COLO829 (cell line): ENCODE measurements at places on chromosomes 2 and 18.

DNA sequence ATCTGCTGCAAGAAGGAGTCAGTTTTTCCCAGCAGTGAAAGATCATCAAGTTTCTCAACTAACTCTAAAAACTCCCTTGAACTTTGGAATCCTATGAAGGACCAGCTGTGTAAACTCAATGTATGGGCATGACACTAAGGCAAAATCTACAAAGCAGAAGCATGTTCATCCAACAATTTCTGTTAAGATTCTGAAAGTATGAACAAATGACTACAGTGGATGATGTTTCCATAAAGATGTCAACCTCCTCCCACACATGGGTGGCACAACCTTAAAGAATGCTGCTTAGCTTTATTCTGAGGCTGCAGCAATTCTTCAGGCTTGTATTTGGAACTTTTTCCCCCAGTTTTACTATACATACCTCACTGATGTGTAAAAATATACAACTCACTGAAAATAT lies 47.2 kb downstream of the WDR33 start:
- no peak for DNase-seq

- DNase-seq: no peak
These were observed 37.0 kb downstream of the SP100 start for GRCh38 chr2:230453006-230453405.

DNA sequence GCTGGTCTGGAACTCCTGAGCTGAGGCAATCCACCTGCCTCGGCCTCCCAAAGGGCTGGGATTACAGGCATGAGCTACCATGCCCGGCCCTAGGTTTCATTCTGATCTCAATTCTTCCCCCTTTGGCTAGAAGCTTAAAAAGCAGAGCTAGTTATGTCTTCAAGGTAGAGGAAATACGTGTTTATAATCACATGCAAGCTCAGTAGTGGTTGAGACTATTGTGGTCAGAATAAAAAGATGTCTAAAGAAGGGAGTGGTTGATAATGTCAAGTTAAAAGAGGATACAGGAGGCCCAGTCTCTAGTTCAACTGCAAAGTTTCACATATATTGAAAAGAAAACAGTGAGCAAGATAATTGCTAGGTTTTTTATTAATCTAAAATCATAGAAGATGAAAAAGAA lies 807.8 kb upstream of the ACVR2A start:
- DNase-seq: no peak

- DNase-seq: no peak
These were observed 3.5 kb upstream of the RFX8 start for GRCh38 chr2:101478181-101479001.

- no peak for DNase-seq
These were observed 50.2 kb upstream of the MRPL33 start for GRCh38 chr2:27721335-27721734.

GRCh38 chr2:48089644-48090043 lies 183.3 kb upstream of the FBXO11 start:
- no peak for DNase-seq

GRCh38 chr18:408367-408766 lies 92.1 kb downstream of the COLEC12 start:
- no peak for DNase-seq
